ENCODE measurements at places on chromosomes 3 and 15.

- DNase-seq = no peak
Observed at GRCh38 chr3:176522436-176522835, 674.8 kb downstream of the TBL1XR1 start.

DNA sequence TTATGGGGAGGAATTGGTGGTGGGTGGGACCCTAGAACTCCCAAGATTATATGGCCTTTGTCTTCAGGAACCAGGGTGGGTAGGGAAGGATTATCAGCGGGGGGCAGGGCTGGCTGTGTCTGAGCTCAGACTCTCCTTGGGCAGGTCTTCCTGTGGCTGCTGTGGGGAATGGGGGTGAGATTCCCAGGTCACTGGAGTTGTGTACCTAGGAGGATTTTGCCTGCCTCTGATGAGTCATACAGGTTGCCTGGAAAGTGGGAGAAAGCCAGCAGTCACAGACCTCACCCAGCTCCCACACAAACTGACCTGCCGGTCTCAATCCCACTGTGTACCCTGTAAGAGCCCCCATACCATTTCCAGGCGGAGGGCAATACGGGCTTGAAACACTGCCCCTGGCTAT lies 209.9 kb upstream of the CNTN3 start:
- DNase-seq = no peak

GRCh38 chr15:47398594-47398993 lies 318.7 kb upstream of the SEMA6D start:
- no peak for DNase-seq

DNA sequence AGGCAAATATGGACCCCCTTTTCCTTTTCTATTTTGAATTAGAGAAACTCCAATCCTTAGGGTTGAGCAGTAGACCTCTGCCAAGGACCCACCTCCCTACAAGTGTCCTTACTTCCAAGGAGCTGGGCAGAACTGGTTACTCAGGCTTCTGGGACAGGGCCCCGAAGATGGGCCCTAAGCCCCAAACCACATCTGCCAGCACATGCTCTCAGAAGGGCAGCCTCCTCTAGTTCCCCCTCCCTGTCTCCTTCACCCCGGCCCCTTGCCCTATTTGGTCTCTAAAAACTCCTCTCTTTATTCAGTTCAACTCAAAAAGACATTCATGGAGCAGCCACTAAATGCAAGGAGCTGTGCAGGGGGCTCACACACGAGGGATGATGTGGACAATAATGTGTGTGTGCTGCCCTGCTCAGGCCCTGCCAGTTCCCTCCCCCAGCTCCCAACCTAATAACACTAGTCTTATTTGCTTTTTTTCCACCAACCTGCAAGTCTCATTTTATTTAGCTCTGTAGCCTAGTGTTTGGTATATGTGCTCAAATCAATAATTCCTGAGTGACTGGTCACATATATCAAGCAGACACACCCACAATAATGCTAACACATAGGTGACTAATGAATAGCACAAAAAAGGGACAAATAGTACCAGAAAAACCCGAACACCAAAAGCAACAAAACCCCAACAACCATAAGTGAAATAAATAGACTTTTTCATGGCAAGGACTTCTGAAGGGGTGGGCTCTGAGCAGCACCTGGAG lies 12.2 kb downstream of the ZDHHC3 start:
- no peak for DNase-seq

- no peak for DNase-seq
Observed at GRCh38 chr3:85189731-85190130, 230.9 kb downstream of the CADM2 start.

DNA sequence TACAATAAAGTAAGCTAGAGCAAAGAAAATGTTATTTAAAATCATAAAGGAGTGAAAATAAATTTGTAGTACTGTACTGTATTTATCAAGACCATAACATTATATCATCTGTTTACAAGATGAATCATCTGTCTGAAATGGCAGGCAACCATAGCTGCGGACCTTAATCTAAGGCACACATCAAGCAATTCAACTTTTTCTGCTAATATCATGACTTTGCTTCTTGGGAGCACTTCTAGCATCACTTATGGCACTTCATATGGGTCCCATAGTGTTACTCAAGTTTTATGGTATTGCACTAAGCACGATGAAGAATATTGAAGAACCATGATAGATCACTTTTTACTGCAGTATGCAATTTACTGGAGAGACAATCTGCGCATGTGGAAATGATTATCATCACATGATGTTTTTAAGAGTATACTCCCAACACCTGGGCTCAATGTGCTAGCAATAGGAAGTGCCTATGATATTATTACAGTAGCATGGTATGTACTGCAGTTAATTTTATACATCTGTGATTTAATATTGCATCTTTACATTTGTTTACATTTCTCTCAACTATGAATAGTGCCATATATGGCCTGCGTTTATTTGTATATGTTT lies 137.7 kb upstream of the NECTIN3 start:
- DNase-seq = no peak

GRCh38 chr15:70920981-70921696 lies 28.5 kb downstream of the LRRC49 start:
- DNase-seq = no peak

GRCh38 chr3:158167737-158168557 lies 58.1 kb downstream of the RSRC1 start:
- DNase-seq = no peak

- DNase-seq = no peak
Observed at GRCh38 chr3:128423525-128424147, 43.1 kb downstream of the DNAJB8 start.

DNA sequence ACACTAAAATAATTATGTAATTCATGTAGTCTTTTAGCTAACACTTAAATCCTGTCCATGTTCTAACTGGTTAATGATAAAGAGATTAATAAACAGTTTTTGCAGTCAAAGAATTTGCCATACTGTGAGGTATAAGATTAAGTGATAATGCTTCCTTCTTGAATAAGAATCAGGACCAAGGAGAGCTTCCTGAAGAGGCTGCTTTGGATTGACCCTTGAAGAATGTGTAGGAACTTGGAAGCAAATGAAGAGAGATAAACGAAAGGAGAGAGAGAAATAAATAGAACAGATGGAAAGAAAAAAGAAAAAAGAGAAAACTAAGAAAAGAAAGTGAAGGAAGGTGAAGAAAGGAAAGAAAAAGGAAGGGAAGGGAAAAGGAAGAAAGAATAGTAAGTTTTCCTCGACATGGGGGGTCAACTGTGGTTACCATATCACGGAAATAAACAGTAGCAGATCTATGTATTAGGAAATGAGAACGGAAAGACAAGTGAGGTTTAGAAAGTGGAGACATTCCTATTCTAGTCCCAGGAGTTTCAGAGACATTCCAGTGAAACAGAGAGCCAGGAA lies 539.8 kb downstream of the FGF12 start:
- DNase-seq = no peak

- peak; percentile 62 for DNase-seq
Observed at GRCh38 chr15:79595995-79596622, 164.0 kb downstream of the MINAR1 start.

GRCh38 chr15:43930556-43930955 lies 103.8 kb downstream of the WDR76 start:
- peak; percentile 74 for DNase-seq

Data from NCI-H526 treated with DMSO at 0.1 percent for 48 hours (cell line).